ENCODE measurements at places on chromosomes 3 and 15. TPM values are rescaled to one million over a fixed set of nuclear protein-coding genes. Genes with fewer than 3 reads are reported as not detected.

DNA sequence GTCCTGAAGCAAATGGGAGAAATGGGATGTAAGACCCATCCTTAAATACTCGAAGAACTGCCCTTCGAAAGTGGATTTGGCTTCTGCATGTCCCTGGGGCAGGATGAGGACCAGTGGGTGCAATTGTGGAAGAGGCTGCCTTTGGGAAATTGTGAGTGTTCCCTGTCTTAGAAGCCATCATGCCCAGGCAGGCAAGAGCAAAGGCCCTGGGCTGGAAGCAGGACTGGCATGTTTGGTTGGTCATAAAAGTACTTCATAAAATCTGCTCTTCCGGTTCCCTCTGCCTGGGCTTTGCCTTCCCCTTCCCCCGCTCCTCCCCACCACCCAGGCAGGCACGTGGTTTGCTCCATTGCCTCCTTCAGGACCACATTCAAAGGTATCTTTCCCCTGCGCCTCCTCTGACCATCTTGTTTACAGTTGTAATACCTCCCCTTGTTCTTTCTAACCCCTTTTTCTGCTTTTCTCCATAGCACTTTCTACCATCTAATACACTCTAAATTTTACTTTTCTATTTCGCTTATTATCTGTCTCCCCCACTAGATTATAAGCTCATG lies 8.3 kb downstream of the MINAR1 start:
- DNase-seq, result no peak

GRCh38 chr3:150737874-150738679 lies 24.9 kb downstream of the SIAH2 start:
- DNase-seq, result no peak

- DNase-seq, result no peak
These were observed 699.8 kb upstream of the NR2F2 start for GRCh38 chr15:95630683-95631082.

GRCh38 chr3:57274845-57275244 lies 17.6 kb downstream of the ASB14 start:
- no peak for DNase-seq

- no peak for DNase-seq
These were observed 26.2 kb upstream of the SLC35G2 start for GRCh38 chr3:136792556-136793330.

- no peak for DNase-seq
These were observed 3.0 kb downstream of the ZNF770 start for GRCh38 chr15:34984889-34985630.

DNA sequence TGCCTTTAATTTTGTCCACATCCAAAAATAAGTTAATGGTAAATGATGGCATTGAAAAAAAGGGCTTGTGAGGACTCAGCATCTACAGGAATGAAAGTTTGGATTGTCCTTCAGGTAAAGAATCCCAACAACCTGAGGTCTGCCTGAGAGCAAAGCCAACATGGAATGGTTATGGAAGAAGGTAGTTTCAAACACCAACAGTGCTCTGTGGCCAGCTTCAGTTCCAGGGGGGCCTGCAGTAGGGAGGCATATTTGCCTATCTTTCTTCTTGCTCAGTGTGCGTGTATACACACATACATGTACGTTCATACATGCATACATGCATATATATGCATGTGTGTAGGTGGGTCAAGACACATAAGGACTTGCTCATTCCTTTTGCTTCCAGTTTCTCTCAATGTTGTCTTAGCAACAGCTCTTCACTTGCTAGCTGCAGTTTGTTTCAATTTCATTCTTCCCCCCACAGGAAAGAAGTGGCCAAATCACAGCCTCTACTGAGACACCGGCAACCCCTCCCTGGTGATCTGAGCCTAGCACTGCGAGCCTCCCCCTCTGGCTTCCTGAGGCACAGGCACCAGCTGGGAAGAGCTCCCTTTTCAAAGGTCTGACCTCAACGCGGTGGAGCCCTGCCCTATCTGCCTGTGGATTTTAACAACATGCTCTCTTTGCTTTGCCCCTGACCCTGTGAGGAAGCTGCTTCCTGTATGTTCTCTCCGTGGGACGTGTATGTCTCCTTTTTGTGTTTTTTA lies 146.2 kb downstream of the KLF13 start:
- DNase-seq, result no peak

DNA sequence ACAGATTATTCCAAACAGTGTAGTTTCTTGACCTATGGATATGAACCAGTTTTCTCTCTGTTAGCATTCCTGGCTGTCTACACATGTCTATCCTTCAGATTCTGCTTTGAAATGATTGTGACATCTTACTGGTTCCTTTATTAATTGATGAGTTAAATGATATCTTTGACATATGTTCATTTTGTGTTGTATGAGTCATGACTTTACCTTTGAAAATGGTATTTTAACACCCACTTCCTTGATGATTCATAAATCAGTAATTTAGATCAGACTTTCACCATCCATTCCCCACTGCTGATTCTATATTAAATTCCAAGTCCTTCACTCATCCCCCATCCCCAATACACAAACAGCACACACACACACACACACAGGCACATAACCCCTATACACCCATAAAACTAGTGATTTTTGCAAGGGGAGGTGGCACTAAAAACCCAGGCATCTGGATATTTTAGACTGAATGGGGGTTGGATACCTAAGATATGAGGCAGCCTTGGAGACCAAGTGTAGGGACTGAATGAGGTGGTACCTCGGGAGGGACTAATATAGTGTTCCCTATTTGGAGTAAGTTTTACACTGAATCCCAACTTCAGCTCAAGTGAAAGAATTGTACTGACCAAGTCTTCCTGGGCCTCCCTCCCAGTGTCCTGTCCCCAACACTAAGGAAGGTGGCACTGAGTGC lies 9.7 kb downstream of the CCK start:
- no peak for DNase-seq

Gene NFKBIZ
- 41.2 TPM for polyA plus RNA-seq

Gene CCR3
- polyA plus RNA-seq, result not detected

Gene SCAMP5
- 14.2 TPM for polyA plus RNA-seq

Gene OXTR
- polyA plus RNA-seq, result 2.2 TPM

GRCh38 chr15:25238126-25238525 lies 200.7 kb downstream of the UBE3A start:
- DNase-seq, result no peak

DNA sequence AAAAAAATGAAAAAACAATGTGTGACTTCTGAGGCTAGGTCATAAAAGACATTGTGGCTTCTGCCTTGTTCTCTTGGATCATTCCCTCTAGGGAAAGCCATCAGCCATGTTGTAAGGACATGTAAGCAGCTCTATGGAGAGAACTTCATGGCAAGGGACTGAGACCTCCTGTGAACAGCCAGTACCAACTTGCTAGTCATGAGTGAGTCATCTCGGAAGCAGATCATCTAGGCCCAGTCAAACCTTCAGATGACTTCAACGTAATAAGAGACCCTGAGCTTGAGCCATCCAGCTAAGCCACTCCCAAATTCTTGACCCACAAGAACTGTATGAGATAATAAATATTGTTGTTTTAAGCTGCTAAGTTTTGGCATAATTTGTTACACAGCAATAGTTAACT lies 4.9 kb downstream of the MON1A start:
- DNase-seq, result no peak

Gene NR2E3
- 0.56 TPM for polyA plus RNA-seq

Gene CLDN1
- polyA plus RNA-seq, result 1.6 TPM

GRCh38 chr3:178518660-178519396 lies 17.4 kb upstream of the KCNMB2 start:
- no peak for DNase-seq

Gene PLA2G4D
- polyA plus RNA-seq, result 0.12 TPM

Gene SLC28A2
- 0.33 TPM for polyA plus RNA-seq

Gene RPN1
- polyA plus RNA-seq, result 152 TPM

DNA sequence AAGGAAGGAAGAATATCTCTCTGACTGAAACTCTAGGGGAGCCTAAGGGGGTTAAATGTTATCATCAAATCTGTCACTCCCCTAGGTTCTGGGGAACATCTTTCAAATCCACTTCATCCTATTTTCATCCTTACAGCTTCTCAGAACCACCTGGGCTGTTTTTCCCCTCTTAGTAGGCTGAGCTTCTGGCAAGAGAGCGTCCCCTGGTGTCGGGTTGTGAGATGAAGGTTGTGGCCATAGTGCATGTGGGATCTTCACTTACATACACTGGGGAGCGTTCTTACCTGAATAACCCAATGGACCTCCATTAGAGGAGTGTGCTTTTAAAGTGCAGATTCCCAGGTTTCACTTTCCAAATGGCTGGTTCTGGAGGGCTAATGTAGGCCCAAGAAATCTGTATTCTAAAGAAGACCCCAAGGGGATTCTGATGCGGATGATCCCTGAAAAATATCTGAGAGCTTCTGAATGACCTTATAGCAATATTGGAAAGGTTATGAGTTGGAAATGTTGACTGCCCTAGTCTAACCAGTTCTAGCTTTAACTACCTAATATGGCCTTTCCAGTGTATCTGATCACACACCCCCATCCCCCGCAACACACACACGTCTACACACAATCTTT lies 663.7 kb downstream of the AGBL1 start:
- no peak for DNase-seq

GRCh38 chr15:61327019-61327631 lies 98.0 kb upstream of the RORA start:
- DNase-seq, result peak; percentile 17

Measured in right lung (tissue), 10 donors.